Lower leg skin (tissue), 4 donors: ENCODE measurements at places on chromosomes 6 and 20. TPM values are rescaled to one million over a fixed set of nuclear protein-coding genes. Genes with fewer than 3 reads are reported as not detected.

DNA sequence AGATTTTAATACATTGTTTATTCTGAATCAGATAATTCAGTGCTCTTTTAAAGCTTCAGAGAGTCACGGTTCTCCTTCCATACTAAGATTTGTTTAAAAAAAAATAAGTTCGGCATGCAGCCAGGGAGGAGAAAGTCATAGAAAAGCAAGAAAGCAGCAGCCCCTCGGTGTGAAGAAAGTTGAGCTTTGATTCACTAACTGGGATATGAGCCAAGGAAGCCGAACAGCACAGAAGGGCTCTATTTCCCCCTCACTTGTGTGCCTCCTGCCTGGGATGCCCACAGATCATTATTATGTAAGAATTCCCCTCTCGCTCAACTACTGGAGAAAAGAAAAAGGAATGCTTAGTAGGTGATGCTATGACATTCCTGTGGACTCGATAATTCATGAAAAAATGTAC lies 69.3 kb upstream of the SYNJ2 start:
- no peak for DNase-seq

- DNase-seq, result no peak
Measured at GRCh38 chr6:17226786-17227233, 54.4 kb upstream of the RBM24 start.

The CLDN20 gene
- total RNA-seq, result not detected

The SSTR4 gene
- not detected for total RNA-seq

GRCh38 chr20:13877793-13878192 lies 93.0 kb downstream of the NDUFAF5 start:
- DNase-seq, result no peak

DNA sequence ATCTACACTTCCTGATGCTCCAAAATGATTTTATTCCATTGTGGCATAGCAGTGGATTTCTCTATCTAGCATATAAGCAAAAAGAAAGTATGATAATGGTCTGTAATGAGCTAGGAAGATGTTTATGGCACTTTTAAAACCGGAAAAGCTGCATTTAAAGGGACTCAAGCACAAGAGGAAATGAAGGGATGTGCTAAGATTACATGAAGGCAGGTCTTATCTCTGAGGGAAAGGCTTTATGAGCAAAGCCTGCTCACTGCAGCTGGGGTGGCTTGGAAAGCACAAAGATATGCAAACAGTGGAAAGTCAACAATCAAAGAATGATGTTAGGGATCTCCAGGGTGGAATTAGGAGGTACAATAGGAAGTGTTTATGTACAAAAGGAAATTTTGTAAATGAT lies 138.2 kb downstream of the TENT5A start:
- no peak for DNase-seq
